ENCODE measurements at places on chromosomes 7 and 10. TPM values are rescaled to one million over a fixed set of nuclear protein-coding genes. Genes with fewer than 3 reads are reported as not detected.

Gene ITPRID1
- total RNA-seq: not detected

Gene PRSS2
- total RNA-seq: not detected

Gene CACNB2
- total RNA-seq: not detected

Gene RPEL1
- 0.04 TPM for total RNA-seq

Gene RP9
- 10.3 TPM for total RNA-seq

Gene ABCC2
- 0.39 TPM for total RNA-seq

Gene ABLIM1
- total RNA-seq: 32.4 TPM

Gene RBM20
- total RNA-seq: not detected

Gene CALML3
- total RNA-seq: 58.4 TPM

Gene SOSTDC1
- not detected for total RNA-seq

Gene RBP3
- total RNA-seq: not detected

Gene ADAM8
- total RNA-seq: 115 TPM

Gene PKD1L1
- total RNA-seq: not detected

Gene ZPBP
- total RNA-seq: not detected

Gene MRC1
- not detected for total RNA-seq

Gene ATG9B
- 0.08 TPM for total RNA-seq

Gene CYP26A1
- total RNA-seq: not detected

Gene HOXA1
- 9.6 TPM for total RNA-seq

Gene ANKMY2
- 5.5 TPM for total RNA-seq

Gene MACC1
- 1.4 TPM for total RNA-seq

Gene NPSR1
- not detected for total RNA-seq

Gene TMEM130
- total RNA-seq: not detected

Gene PCLO
- 4.1 TPM for total RNA-seq

Gene NT5C3A
- 20.4 TPM for total RNA-seq

Gene AKR1E2
- total RNA-seq: 2.3 TPM

Gene ZCWPW1
- 0.86 TPM for total RNA-seq

Gene DYNC1I1
- total RNA-seq: 1.0 TPM

Gene HOXA7
- 3.6 TPM for total RNA-seq

Gene SLC13A1
- not detected for total RNA-seq

Gene SHTN1
- 7.4 TPM for total RNA-seq

Gene MET
- 76.1 TPM for total RNA-seq

Gene STOX1
- not detected for total RNA-seq

Gene CFAP46
- 2.4 TPM for total RNA-seq
